Progenitor cell of endocrine pancreas (in vitro differentiated cells): ENCODE measurements at places on chromosomes 1 and 21. TPM values are rescaled to one million over a fixed set of nuclear protein-coding genes. Genes with fewer than 3 reads are reported as not detected.
A peak's percentile ranks its signal among the peaks of the same experiment; 100 is the strongest.

The SLC44A5 gene
- 8.8 and 9.5 TPM in 2 replicates for total RNA-seq

The MIXL1 gene
- total RNA-seq: 1.5 and 1.7 TPM in 2 replicates

The E2F2 gene
- total RNA-seq: 7.8 and 9.7 TPM in 2 replicates

The MAP3K7CL gene
- total RNA-seq: 1.2 and 1.7 TPM in 2 replicates

DNA sequence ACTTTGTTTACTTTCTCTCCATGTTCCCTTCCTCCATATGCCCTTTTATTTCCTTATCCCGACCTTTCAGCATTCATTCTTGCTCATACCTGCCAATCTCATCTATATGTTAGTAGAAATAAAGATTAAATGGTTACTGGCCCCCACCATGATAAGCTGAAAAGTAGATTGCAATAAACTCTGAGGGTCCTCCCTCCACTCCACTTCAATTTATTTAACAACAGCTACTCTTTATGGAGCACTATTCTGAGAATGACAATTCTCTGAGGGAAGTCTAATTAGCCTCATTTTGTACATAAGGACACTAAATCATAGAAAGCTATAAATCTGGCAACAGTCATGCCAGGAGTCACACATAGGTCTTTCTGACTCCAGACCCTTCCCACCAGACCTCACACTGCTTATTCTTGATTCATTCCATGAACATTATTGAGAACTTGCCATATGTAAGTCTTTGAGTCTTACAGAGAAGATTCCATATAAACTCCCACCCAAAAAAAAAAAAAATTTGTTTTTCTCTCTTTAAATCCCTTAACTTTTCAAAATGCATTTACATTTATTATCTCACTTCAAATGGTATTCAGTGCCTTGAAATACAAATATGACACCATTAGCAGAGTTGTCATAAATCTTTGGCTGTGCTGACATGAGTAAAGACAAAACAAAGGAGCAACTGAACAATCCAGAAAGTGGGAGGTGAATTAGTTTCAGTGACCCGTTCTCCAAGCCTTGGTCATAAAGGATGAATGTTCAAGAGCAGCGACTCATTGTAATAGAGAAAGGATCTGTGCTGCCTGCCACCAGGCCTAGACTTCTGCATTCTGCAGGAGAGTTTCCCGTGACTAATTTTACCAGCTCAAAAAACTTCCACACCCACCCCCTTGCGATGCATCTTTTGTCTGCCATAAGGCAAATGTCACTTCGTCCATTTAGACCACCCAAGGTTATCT is 28.5 kb downstream of the PALMD start:
- H3K27me3 ChIP-seq: no peaks in the 10 kb centered on the region
- no peak overlapping the region for H3K4me3 ChIP-seq
- H3K4me1 ChIP-seq: peaks cover 15% of the 10 kb centered on the region
- no peak for DNase-seq

DNA sequence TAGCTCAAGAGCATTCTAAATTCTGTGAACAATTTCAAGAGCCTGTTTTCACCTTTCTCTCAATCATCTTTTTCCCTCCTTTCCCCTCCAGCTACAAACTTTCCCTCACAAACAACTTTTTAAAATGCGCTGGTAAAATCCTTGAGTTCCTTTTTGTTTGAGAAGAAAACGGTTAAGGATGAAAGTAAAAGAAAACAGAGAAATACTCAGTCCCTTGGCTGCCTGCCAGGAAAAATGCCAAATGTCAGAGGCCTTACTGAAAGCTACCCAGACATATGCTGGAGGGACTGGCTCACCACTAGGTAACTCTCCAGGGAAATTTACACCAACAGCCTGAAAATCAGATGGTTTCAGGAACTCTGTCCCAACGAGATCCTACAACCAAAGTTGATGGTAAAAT is 11.0 kb upstream of the SERBP1 start:
- DNase-seq: no peak
- H3K36me3 ChIP-seq: no peaks in the 10 kb centered on the region
- H3K4me1 ChIP-seq: peaks cover 1% of the 10 kb centered on the region
- no peak overlapping the region for H3K27ac ChIP-seq
- H3K4me3 ChIP-seq: no peak overlapping the region
- no peaks in the 10 kb centered on the region for H3K27me3 ChIP-seq

DNA sequence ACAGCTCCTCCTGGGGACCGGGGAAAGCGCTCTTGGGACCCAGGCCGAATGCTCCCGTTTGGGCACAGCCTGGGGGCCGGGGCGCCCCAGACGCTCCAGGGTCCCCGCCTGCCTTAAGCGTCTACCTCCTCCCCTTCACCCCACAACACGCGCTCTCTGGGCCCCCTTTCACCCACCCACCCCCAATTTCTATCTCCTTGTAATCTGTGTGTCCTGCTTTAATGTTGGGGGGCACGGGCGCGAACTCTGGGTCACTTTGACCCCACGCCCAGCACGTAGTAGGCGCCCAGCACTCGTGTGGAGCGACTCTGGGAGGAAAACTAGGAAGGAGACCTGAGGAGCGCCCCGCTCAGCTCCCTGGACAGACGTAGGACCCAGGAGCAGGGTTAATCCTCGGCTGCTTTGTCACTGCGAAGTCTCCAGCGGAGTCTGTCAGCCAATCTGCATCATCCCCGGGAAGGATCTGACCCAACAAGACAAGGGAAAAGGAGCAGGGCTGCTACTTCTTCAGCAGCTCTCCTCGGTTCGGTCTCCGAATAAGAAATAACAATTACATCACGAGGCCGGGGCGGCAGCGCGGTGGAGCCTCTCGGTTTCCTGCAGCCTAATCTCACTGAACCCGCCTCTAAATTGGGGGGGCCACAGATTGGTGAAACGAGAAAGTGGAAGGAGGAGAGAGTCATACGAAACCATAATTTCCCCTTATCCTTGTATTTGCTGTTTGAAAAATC is 757 bp upstream of the NRIP1 start:
- peak overlapping the region; percentile 97 for H3K4me3 ChIP-seq
- H3K4me1 ChIP-seq: peaks cover 38% of the 10 kb centered on the region
- peak overlapping the region; percentile 99 for H3K27ac ChIP-seq
- peak; percentile 14 for DNase-seq
- peaks cover 3% of the 10 kb centered on the region for H3K27me3 ChIP-seq

- H3K4me1 ChIP-seq: no peaks in the 10 kb centered on the region
- no peak for DNase-seq
- H3K27ac ChIP-seq: no peak within 1 kb of the TSS
- H3K4me3 ChIP-seq: no peak within 1 kb of the TSS
- no peaks in the 10 kb centered on the region for H3K27me3 ChIP-seq
- H3K36me3 ChIP-seq: peaks cover 2% of the 10 kb centered on the region
Observed at GRCh38 chr1:152774875-152775274, at the start of gene LCE1F. LCE1F (plus strand) TSS chr1:152775140; CDS start chr1:152776372, 1,232 bp downstream.

GRCh38 chr1:33147997-33148314 is 33.9 kb downstream of the TRIM62 start:
- no peak overlapping the region for H3K27ac ChIP-seq
- no peaks in the 10 kb centered on the region for H3K27me3 ChIP-seq
- no peak overlapping the region for H3K4me3 ChIP-seq
- no peak for DNase-seq
- H3K4me1 ChIP-seq: peaks cover 17% of the 10 kb centered on the region

- H3K27ac ChIP-seq: peak overlapping the region; percentile 62
- no peak for DNase-seq
- peaks cover 29% of the 10 kb centered on the region for H3K4me1 ChIP-seq
- no peak overlapping the region for H3K4me3 ChIP-seq
Observed at GRCh38 chr1:43005460-43006361, 47.0 kb upstream of the SLC2A1 start.

DNA sequence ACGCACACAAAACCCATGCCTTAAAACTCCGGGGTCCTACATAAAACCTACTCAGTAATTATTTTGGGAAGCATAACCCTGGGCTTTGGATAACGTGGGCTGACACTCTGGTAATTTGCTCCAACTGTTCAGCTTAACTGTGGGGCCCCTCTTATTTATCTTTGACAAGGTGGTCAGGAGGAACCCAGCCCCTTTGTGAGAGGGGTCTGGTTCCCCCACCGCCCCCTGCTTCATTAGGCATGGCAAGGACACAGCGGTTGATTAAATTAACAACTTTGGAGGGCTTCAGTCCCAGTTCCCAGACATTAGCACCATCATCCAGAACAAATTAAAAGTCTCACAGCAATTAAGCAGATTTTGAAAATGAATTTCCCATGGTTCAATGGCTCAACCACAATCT is 14.7 kb downstream of the WLS start:
- peaks cover 36% of the 10 kb centered on the region for H3K4me1 ChIP-seq
- no peak overlapping the region for H3K27ac ChIP-seq
- H3K27me3 ChIP-seq: no peaks in the 10 kb centered on the region
- DNase-seq: no peak
- no peak overlapping the region for H3K4me3 ChIP-seq

DNA sequence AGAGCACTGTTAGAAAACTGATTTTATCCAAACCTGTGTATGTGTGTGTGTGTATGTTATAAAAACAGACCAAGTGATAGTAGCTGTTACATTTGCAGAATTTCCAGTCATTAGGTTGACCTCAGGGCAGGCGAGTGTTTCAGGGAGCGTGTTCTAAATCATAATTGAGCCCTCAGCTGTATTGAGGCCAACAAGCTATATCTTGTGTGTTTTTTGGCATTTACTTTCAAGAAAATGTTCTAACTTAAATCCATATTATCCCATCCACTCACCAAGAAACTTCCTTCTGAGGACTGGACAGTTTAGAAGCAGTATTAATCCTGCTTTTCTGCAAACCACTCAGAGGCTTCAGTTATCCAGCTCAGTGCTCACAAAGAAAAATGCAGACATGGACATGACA is 12.0 kb downstream of the DDAH1 start:
- no peak overlapping the region for H3K4me3 ChIP-seq
- peaks cover 5% of the 10 kb centered on the region for H3K4me1 ChIP-seq
- H3K36me3 ChIP-seq: peaks cover 3% of the 10 kb centered on the region
- DNase-seq: no peak
- H3K27me3 ChIP-seq: no peaks in the 10 kb centered on the region
- no peak overlapping the region for H3K27ac ChIP-seq

DNA sequence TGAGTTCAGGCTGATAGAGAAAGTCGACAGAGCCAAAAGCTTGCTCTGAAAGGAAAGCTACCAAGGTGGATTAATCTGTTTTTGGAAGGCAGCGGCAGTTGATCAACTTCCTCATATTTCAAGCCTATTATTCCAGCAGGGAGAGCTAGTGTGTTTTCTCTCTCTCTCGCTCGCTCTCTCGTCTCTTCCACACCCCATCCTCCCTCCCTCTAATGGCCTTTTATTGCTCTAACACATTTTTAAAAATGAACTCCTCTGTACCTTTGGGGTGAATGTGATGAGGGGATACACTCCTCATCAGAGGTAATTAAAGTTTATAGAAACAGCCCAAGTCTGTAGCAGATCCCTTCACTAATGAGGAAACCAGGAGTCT is 126.4 kb downstream of the CLIC6 start:
- peaks cover 3% of the 10 kb centered on the region for H3K27me3 ChIP-seq
- H3K4me3 ChIP-seq: no peak overlapping the region
- H3K4me1 ChIP-seq: peaks cover 51% of the 10 kb centered on the region
- peaks cover 2% of the 10 kb centered on the region for H3K36me3 ChIP-seq

DNA sequence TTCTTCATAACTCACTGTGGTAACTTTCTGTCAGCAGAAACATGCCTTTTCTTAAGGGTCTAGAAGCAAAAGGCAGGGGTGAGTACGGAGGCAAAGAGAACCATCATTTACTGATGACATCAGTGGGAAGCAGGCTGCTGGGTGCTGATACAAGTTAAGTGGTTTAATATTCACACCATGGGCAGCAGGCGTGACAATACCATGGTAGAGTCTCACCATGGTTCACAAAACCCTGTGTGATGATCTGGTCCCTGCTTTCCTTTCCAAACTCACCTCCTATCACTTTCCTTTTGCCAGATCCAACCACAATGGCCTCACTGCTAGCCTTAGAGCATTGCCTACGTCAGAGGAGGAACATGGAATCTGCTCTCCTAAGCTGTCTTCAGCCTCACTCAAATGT is 8.7 kb downstream of the MAB21L3 start:
- peaks cover 6% of the 10 kb centered on the region for H3K27me3 ChIP-seq
- H3K4me3 ChIP-seq: no peak overlapping the region
- H3K36me3 ChIP-seq: no peaks in the 10 kb centered on the region
- DNase-seq: no peak
